Stimulated activated CD8-positive, alpha-beta memory T cell treated with anti-CD3 and anti-CD28 coated beads, Interleukin-4, amount 100 ng/mL, for 24 hours (primary cell): ENCODE measurements at places on chromosomes 1 and 21.

GRCh38 chr1:192588546-192588945 lies 13.0 kb downstream of the RGS1 start:
- no peak for DNase-seq

DNA sequence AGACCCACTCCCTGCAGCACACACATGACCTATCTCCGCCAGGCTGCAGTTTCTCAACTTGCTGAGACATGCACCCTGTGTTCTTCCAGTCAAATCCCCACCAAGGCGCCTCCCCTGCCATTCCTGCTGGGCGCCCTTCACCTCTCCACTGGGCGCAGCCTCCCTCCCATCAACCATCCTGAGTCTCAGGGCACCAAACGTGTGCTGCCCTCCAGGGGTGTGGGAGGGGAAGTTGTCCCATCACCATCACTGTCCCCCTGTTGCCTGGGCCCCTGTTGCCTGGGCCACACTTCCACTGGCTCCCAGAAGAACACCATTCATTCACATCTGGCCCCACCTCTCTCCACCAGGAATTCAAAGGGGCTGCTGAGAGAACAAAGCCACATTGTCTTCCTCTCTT lies 44.9 kb upstream of the EFHD2 start:
- DNase-seq = no peak

DNA sequence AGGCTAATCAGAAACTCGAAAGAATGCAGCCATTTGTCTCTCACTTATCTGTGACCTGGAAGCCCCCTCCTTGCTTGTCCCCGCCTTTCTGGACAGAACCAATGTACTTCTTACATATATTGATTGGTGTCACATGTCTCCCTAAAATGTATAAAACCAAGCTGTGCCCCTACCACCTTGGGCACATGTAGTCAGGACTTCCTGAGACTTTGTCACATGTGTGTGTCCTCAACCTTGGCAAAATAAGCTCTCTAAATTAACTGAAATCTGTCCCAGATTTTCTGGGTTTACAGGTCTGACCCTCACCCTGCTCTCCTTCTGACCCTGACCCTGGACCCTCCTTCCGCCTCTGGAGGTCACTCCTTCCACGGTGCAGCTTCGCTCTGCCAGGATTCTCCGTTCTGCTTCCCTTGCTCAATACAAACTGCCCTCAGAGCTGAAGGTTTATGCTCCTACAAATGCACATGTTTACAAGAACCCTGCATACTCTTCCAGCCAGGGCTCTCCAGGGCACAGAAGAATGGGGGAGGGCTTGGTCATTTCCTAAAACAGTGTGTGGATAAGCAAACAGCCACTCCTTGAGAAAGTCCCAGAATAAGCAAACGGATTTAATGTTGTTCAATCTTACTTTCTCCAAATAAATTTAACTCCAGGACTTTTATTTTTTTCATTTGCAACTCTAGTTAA lies 160.5 kb downstream of the ACTL8 start:
- DNase-seq = no peak

DNA sequence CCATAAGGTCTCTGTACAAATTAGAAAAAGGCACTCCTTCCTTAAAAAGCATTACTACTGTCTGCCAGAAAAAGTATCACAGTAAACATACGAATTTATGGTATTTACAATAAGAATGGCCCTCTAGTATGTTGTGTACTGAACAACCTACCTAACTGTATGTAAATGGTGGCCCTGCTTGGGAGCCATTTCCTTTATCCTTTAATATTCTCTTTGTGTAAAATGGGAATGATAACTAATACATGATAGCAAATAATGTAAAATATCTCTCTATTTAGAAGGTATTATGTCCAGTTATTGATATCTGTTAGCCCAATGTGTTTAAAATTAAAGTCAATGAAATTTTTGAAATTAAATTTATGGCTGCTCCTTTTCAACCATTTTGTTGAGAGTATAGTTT lies 5.2 kb downstream of the DR1 start:
- DNase-seq = no peak

GRCh38 chr1:226384717-226385116 lies 23.2 kb downstream of the PARP1 start:
- no peak for DNase-seq

GRCh38 chr1:94884106-94884505 lies 42.8 kb downstream of the CNN3 start:
- DNase-seq = no peak

DNA sequence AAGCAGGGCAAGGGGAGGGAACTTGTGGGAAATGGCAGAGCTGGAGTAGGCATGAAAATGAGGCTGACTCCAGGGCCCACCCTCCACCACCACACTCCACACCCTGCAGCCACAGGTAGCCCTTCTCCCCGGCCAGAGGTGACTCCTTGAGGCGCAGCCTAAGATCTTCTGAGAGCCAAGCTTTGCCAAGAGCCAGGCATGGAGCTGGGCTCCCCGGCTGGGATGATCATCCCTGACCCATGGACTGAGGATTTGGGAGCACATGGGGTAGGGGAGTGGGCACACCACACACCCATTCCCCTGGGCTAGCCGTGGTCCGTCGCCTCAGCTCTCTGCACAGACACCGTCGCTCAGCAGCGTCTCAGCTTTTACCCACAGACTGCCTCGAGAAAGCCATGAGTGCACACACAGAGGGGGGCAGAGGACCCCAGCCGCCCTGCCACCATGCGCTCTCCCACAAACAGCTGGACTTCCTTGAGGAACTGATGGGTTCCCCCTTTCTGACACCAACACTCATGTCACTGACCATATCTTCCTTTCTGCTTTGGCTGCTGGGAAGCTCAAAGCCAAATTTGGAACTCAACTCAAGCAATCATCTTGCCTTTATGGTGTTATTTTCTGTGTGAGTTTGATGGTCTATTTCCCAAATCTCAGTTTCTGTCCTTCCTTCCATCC lies 123.6 kb upstream of the RUNX3 start:
- no peak for DNase-seq

DNA sequence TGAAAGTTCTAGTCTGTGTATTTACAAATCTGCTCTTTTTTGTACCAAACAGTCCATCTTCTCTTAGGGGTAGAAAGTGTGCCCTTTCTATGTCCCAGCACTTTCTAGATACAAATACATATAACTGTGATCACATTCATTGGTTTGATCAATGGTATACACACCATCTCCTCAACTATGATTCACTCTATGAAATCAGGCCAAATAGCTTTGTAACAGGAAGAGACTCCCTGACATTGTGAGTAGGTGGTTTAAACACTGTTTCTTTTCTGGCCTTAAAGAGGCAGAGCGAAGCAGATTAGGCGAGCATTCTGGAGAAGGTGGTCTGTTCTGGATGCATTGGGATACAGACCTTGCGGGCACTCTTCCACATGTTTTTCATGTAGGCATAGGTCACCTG lies 39.3 kb upstream of the EXOSC10 start:
- no peak for DNase-seq

GRCh38 chr21:18384771-18385170 lies 18.8 kb downstream of the TMPRSS15 start:
- no peak for DNase-seq

DNA sequence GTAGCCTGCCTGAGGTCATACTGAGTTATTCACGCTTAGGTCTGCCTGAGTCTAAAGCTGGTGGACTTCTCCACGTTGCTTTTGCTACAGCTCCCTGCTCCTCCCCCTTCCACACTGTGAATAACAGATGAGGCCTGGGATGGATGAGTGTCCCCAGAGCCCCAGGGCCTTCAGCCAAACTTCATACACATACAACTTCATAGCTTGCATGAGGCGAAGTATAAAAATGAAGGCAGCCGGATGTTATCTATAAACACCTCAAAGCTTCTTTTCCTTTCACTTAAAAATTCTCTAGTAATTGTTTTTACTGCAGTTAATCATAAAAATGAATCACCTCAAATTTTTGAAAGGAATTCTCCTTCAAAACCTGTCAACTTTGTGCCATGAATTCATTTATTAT lies 70.2 kb downstream of the DAB1 start:
- no peak for DNase-seq

GRCh38 chr1:171611306-171611705 lies 10.7 kb upstream of the MYOCOS start:
- no peak for DNase-seq

DNA sequence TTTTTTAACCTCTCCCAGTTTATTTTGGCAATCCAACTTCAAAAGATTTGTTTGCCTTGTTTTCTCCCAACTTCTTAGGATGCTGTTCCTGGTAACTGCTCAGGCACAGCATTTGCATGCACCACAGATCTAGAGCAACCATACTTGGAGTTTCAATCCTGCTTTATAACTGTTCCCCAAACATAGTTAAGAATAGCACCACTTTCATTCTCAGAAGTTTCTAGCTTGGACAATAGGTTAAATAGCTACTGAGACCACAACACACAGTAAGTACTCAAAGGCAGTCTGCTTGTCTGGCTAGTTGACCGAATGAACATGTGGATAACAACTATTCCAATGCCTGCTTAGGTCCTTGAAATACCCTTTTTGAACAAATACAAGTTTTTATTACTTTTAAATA lies 76.8 kb downstream of the FOXJ3 start:
- DNase-seq = no peak
